ENCODE measurements at places on chromosomes 5 and 9. TPM values are rescaled to one million over a fixed set of nuclear protein-coding genes. Genes with fewer than 3 reads are reported as not detected.

Gene RGMB
- 11.9 TPM for total RNA-seq

Gene PKD2L2
- not detected for total RNA-seq

DNA sequence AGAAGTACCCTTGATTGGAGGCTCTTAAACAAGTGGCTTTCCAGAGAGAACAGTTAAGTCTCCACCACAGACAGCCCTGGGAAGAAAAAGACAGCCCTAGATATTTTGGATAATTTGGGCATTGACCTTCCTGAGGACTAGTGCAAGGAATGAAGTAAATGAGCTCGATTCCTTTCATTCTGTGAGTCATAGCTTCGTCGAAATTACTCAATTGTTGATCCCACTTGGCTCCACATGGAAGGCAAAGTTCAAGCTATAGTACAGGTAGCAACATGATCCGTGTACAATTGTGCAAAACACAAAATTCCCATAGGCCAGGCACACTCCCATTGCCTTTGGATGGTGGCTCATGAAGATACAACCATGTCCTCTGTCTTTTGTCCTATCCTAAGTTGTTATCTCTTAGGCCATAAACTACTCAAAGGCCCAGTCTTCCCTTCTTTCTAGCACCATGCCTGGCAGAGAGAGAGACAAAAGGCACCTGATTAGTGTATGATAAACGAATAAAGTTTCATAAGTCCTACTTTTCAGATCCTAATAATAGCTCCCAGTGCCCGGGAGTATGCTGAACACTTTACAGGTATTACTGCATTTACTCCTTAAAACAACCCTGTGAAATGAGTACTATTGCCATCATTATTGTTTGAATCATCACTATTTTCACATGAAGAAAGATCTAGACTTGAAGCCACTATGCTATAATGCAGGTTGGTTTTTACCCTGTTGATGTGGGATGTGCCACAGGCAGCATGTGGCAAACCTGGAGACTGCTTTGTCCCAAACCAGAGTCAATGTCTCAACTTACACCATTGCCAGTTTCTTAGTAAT lies 116.7 kb upstream of the RANBP3L start:
- H3K27me3 ChIP-seq: no peaks in the 10 kb centered on the region
- no peak overlapping the region for H3K27ac ChIP-seq
- H3K4me3 ChIP-seq: no peak overlapping the region
- H3K4me1 ChIP-seq: no peaks in the 10 kb centered on the region
- no peak for DNase-seq
- H3K36me3 ChIP-seq: no peaks in the 10 kb centered on the region

DNA sequence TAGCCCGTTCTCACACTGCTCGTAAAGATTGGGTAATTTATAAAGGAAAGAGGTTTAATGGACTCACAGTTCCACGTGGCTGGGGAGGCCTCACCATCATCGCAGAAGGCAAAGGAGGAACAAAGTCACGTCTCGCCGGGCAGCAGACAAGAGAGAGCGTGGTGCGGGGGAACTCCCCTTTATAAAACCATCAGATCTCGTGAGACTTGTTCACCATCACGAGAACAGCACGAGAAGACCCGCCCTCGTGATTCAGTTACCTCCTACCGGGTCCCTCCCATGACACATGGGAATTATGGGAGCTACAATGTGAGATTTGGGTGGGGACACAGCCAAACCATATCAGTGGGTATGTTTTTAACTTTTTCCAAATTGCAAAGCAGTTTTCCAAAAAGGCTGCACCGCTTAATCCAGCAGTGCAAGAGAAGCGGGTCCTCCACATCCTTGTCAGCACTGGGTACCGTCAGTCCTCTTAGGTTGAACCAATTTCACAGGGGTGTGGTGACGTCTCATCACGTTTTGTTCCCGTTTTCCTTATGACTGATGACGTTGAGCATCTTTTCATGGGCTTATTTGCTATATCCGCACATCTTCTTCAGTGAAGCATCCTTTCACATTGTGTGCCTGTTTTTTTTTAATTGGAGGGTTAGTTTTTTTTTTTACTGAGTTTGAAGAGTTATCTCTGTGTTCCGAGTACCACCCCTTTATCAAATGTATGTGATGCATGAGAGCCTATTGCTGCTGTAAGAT lies 8.0 kb upstream of the FCN2 start:
- no peak overlapping the region for H3K4me3 ChIP-seq
- DNase-seq: no peak
- no peak overlapping the region for H3K27ac ChIP-seq
- H3K27me3 ChIP-seq: no peaks in the 10 kb centered on the region
- no peaks in the 10 kb centered on the region for H3K4me1 ChIP-seq
- no peaks in the 10 kb centered on the region for H3K36me3 ChIP-seq

- DNase-seq: peak; percentile 28
- no peaks in the 10 kb centered on the region for H3K4me1 ChIP-seq
- no peak overlapping the region for H3K27ac ChIP-seq
- H3K4me3 ChIP-seq: no peak overlapping the region
These were observed 4.6 kb downstream of the DCANP1 start for GRCh38 chr5:135442431-135443160.

DNA sequence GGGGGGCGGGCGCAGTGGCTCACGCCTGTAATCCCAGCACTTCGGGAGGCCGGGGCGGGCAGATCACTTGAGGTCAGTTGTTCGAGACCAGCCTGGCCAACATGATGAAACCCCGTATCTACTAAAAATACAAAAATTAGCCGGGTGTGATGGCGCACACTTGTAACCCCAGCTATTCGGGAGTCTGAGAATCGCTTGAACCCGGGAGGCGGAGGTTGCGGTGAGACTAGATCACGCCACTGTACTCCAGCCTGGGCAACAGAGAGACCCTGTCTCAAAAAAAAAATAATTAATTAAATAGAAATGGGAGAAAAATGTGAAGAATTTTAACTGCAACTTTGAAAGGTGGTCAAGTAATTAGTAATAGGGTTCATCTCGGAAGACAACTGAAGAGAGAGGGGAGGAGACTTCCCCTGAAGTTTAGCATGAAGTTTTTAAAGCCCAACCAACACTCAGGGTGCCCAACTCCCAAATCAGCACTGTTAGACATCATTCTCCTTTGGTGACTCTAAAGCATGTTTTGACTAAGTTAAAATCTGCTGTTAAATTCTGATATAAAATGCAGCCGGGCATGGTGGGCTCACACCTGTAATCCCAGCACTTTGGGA lies 1.4 kb upstream of the CSNK1A1 start:
- no peaks in the 10 kb centered on the region for H3K4me1 ChIP-seq
- no peaks in the 10 kb centered on the region for H3K27me3 ChIP-seq
- no peak for DNase-seq
- no peak overlapping the region for H3K4me3 ChIP-seq
- no peak overlapping the region for H3K27ac ChIP-seq

- H3K36me3 ChIP-seq: no peaks in the 10 kb centered on the region
- H3K27me3 ChIP-seq: no peaks in the 10 kb centered on the region
- H3K4me1 ChIP-seq: no peaks in the 10 kb centered on the region
- H3K27ac ChIP-seq: no peak within 1 kb of the TSS
- no peak for DNase-seq
These were observed at the start of gene CTXN3 for GRCh38 chr5:127649018-127649439. CTXN3 (plus strand) TSS chr5:127649082; CDS start chr5:127657522, 8,440 bp downstream.

GRCh38 chr5:14568333-14568732 lies 13.3 kb upstream of the OTULINL start:
- no peaks in the 10 kb centered on the region for H3K27me3 ChIP-seq
- no peaks in the 10 kb centered on the region for H3K36me3 ChIP-seq
- H3K4me1 ChIP-seq: no peaks in the 10 kb centered on the region
- H3K27ac ChIP-seq: no peak overlapping the region

Gene FABP6
- not detected for total RNA-seq

GRCh38 chr9:73892335-73892734 lies 604.8 kb upstream of the RORB start:
- H3K4me3 ChIP-seq: no peak overlapping the region
- H3K36me3 ChIP-seq: no peaks in the 10 kb centered on the region
- no peak for DNase-seq
- no peaks in the 10 kb centered on the region for H3K27me3 ChIP-seq

- no peak overlapping the region for H3K4me3 ChIP-seq
- no peaks in the 10 kb centered on the region for H3K36me3 ChIP-seq
- H3K4me1 ChIP-seq: no peaks in the 10 kb centered on the region
- no peak overlapping the region for H3K27ac ChIP-seq
- DNase-seq: no peak
These were observed 1.2 kb downstream of the PCDHGB4 start for GRCh38 chr5:141388661-141389060.

DNA sequence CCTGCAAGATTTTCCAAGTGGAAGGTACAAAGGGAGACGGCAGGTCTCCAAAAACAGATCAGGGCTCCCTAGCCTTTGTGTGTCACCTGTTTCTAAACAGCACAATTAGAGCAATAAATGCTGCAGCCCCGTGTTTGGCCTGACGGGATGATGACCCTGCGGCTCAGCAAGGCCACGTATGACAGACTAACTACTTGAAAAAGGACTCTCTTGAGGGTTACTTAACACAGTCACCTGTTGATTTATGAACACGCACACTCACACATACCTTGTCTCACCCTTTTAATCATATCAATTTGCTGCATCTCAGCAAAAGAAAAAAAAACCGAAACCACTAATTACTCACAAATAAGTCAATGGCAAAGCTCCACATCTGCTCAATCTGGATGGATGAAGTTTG lies 199.6 kb upstream of the GAS1 start:
- peaks cover 3% of the 10 kb centered on the region for H3K4me1 ChIP-seq
- DNase-seq: no peak
- no peak overlapping the region for H3K4me3 ChIP-seq
- no peaks in the 10 kb centered on the region for H3K36me3 ChIP-seq
- no peak overlapping the region for H3K27ac ChIP-seq

Gene TAF11L5
- total RNA-seq: not detected

DNA sequence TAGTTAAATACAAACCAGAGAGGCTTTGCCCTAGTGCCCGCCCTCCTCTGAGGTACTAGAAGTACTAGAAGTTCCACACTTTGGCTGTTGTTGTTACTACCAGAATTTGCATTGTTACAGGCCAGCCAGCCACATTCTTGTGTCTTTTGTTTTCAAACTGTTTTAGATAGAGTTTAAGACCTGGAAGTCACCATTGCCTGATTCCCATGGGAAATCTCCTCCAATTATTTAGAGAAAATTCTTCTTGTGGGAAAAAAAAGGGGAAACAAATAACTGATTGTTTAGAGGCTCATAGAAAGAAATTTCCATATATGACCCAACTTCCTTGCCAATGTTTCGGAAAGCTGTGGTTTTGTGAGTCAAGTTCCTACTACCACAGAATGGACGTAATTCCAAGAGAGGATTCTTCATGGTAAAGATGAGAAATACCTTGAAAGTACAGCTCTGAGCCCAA lies 252.2 kb downstream of the GOLPH3 start:
- no peak overlapping the region for H3K27ac ChIP-seq
- no peak overlapping the region for H3K4me3 ChIP-seq
- DNase-seq: no peak
- no peaks in the 10 kb centered on the region for H3K27me3 ChIP-seq
- no peaks in the 10 kb centered on the region for H3K36me3 ChIP-seq

Gene NPR3
- 15.2 TPM for total RNA-seq

GRCh38 chr5:104344809-104345208 lies 782.2 kb upstream of the NUDT12 start:
- no peaks in the 10 kb centered on the region for H3K36me3 ChIP-seq
- no peak for DNase-seq
- no peaks in the 10 kb centered on the region for H3K4me1 ChIP-seq
- no peak overlapping the region for H3K27ac ChIP-seq
- no peak overlapping the region for H3K4me3 ChIP-seq

DNA sequence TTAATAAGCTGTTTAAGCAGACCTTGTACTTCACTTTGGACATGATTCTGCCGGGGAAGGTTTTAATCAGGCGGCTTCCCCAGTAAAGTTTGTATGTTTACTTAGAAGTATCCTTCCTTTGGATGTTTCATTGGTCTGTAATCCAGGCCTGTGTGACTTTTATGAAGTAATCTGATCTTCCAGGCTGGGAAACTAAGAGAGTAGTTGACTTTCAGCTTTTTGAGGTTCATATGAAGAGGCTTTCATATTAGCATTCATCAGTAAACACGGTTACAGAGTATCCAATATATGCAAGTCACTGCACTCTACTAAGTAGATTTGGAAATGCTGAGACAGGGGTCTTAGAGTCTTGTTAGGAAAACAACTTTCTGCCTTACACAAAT lies 1.1 kb downstream of the DNAJC21 start:
- no peaks in the 10 kb centered on the region for H3K36me3 ChIP-seq
- DNase-seq: no peak
- no peaks in the 10 kb centered on the region for H3K27me3 ChIP-seq

Gene PCDHB16
- 5.1 TPM for total RNA-seq

DNA sequence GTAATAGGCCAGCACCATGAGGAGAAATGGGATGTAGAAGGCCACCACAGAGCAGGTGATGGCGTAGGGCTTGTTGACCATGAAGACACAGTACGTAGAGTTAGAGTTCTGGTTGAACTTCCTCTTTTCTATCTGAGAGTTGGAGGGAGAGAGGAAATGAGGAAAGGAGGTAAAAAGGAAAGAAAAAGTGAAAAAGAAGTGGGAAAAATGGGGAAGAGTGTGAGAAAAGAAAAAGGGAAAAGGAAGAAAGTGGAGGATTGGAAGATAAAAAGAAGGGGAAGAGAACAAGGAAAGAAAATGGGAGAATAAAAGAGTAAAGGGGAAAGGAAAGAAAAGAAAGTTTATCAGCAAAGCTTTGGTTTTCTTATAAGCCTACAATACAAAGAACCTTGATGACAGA lies 126.1 kb downstream of the FBXO38 start:
- no peak overlapping the region for H3K27ac ChIP-seq
- H3K4me1 ChIP-seq: no peaks in the 10 kb centered on the region

Gene GMCL2
- not detected for total RNA-seq
